Naive thymus-derived CD4-positive, alpha-beta T cell (primary cell): ENCODE measurements at places on chromosomes 4 and X.
A peak's percentile ranks its signal among the peaks of the same experiment; 100 is the strongest.

DNA sequence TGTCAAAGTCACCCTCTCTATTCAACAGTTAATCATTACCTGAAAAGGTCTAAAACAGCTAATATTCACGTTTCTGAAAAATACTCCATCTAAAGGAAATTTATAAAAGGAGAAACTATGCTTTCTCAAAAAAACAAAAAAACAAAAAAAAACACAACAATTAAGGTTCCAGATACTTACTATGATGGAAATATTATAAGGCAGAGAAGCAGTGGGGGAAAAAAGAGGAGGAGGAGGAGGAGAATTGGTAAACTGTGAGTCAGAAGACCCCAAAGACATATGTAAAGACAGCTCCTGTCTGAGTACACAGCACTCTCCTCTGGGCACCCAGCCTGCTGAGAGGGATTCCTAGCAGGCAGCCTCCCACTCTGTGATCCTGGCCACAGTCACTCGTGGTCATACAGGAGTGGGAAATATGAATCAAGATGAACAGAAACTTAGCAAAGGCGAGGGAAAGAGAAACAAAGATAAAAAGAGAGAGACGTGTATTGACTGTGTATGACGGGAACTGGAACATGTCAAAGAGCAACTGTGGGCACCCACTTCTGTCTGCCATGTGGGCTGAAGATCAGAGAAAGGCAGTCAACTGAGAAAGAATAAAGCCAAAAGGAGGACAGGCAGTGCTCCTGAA lies 12.5 kb downstream of the KLHL15 start:
- H3K27me3 ChIP-seq = no peaks in the 10 kb centered on the region
- H3K36me3 ChIP-seq = no peaks in the 10 kb centered on the region
- H3K4me3 ChIP-seq = no peak overlapping the region
- no peaks in the 10 kb centered on the region for H3K4me1 ChIP-seq
- DNase-seq = peak; percentile 47

DNA sequence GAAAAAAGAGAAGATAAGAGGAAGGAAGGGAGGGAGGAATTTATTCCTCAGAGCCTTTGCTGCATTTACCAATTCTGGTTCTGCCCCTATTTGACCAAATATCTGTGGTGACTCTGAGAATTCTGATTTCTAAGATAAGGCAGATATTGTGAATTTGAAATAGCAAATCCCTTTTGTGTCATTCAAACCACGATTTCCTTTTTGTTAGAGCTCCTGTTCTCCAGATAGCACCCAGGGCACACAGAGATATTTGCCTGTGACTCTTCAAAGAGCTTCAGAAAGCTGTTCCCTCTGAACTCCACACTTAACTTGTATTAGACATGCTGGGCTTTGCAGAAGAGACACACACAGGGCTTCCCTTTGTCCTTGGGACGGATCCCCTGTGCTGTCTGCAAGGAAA lies 272.2 kb downstream of the DHRSX start:
- no peak overlapping the region for H3K27ac ChIP-seq
- H3K27me3 ChIP-seq = no peaks in the 10 kb centered on the region
- no peaks in the 10 kb centered on the region for H3K36me3 ChIP-seq
- H3K4me1 ChIP-seq = no peaks in the 10 kb centered on the region
- DNase-seq = no peak

DNA sequence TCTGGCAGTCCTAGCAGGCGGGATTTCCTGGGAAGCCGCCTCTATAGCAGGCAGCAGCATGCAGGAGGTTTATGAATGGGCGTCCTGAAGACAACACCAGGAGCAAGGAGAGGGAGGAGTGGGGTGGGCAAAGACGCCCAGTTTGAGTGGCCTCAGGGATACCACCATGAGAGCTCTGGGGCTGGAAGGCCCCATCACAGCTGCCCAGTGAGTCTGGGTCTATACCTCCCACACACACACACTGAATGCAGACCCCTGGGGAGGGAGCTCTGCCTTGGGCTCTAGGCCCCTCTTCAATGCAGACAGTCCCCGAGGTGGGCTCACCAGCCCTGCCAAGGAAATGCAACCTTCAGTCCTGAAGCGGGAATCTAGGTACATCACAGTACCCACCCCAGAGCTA lies 98.6 kb downstream of the AFAP1 start:
- H3K27me3 ChIP-seq = no peaks in the 10 kb centered on the region
- no peak overlapping the region for H3K4me3 ChIP-seq
- no peak overlapping the region for H3K27ac ChIP-seq
- peaks cover 6% of the 10 kb centered on the region for H3K4me1 ChIP-seq

DNA sequence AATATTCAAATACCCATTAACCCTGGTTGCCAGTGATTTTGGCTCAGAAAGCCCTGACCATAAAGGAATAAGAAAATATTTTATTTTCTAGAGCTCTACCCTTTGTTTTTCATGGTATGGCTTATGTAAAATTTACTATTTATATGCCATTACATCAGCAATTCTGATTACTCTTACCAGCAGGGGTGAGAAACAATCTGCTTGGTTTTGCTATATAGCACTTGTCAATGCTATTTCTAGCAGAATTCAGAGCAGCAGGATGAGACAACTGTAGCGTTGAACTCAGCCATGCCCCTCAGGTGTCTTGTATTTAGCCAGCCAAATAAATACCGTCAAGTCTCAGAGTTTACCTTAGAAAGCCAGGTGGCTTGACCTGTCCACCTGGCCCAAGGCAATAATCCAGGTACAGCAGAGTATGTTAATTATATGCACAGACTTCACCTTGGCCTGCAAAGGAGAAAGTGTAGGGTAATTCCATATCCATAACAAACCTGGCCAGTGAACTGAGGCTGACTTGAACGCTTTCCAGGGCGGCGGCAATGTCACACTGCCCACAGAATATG lies 1303.5 kb downstream of the RAPGEF2 start:
- no peaks in the 10 kb centered on the region for H3K36me3 ChIP-seq
- H3K4me3 ChIP-seq = no peak overlapping the region
- H3K27ac ChIP-seq = no peak overlapping the region

GRCh38 chr4:7359400-7360062 lies 75.2 kb downstream of the PSAPL1 start:
- H3K4me1 ChIP-seq = no peaks in the 10 kb centered on the region
- no peak overlapping the region for H3K27ac ChIP-seq
- no peaks in the 10 kb centered on the region for H3K27me3 ChIP-seq

- no peaks in the 10 kb centered on the region for H3K4me1 ChIP-seq
- H3K27ac ChIP-seq = no peak overlapping the region
- H3K27me3 ChIP-seq = no peaks in the 10 kb centered on the region
- H3K4me3 ChIP-seq = no peak overlapping the region
Observed at GRCh38 chr4:98474408-98474844, 184.0 kb downstream of the TSPAN5 start.

GRCh38 chrX:77675986-77676385 lies 110.0 kb downstream of the ATRX start:
- no peaks in the 10 kb centered on the region for H3K36me3 ChIP-seq
- H3K27ac ChIP-seq = no peak overlapping the region
- no peaks in the 10 kb centered on the region for H3K4me1 ChIP-seq
- no peak overlapping the region for H3K4me3 ChIP-seq
- no peaks in the 10 kb centered on the region for H3K27me3 ChIP-seq

DNA sequence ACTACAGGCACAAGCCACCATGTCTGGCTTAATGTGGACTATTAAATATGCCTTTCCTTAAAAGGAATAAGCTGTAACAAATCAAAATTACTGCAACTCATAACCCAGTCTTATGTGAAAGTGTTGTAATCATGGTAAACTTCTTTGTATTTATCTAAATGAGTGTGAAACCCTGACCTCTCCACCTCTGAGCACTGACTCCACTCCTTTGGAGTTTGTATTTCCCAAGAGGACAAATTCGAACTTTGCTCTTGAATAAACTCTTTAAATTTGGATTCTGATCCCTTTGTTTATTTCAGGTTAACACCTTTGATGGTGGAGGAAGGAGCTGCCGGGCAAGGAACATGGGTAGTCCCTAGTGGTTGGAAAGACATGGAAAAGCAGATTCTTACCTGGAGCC lies 48.3 kb upstream of the FAM9A start:
- H3K27ac ChIP-seq = no peak overlapping the region
- no peak for DNase-seq
- H3K36me3 ChIP-seq = no peaks in the 10 kb centered on the region
- H3K4me1 ChIP-seq = no peaks in the 10 kb centered on the region
- no peaks in the 10 kb centered on the region for H3K27me3 ChIP-seq
- H3K4me3 ChIP-seq = no peak overlapping the region

- no peaks in the 10 kb centered on the region for H3K27me3 ChIP-seq
- no peaks in the 10 kb centered on the region for H3K4me1 ChIP-seq
- DNase-seq = no peak
Observed at GRCh38 chrX:103066606-103067005, 2.6 kb upstream of the BEX1 start.

- H3K27ac ChIP-seq = no peak overlapping the region
- no peak for DNase-seq
- H3K36me3 ChIP-seq = no peaks in the 10 kb centered on the region
- H3K4me1 ChIP-seq = no peaks in the 10 kb centered on the region
- no peaks in the 10 kb centered on the region for H3K27me3 ChIP-seq
- no peak overlapping the region for H3K4me3 ChIP-seq
Observed at GRCh38 chrX:52341493-52341892, 27.3 kb upstream of the XAGE2 start.

GRCh38 chr4:101958547-101958946 lies 168.0 kb downstream of the BANK1 start:
- H3K4me1 ChIP-seq = no peaks in the 10 kb centered on the region
- no peak overlapping the region for H3K4me3 ChIP-seq
- no peaks in the 10 kb centered on the region for H3K36me3 ChIP-seq
- no peaks in the 10 kb centered on the region for H3K27me3 ChIP-seq
- H3K27ac ChIP-seq = no peak overlapping the region
- no peak for DNase-seq

DNA sequence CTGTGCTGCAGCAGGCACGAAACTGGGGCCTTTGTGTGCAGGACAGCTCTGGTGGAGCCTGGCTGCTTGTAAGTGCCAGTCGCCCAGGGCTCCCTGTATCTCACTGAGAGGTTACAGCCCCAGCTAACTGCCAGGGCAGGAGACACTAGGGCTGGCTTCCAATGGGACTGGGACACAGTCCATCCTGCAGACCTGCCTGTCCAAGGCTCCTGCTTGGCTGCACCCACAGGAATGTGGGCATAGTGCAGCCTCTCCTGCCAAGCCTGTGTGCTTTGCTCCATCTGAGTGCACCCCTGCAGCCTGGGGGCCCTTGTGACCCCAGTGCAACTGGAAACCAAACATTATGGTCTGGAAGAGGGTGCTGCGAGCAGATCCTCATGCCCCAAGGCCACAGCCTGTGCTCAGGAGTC lies 144.0 kb downstream of the ADAM29 start:
- no peak overlapping the region for H3K4me3 ChIP-seq
- no peaks in the 10 kb centered on the region for H3K27me3 ChIP-seq
- no peaks in the 10 kb centered on the region for H3K4me1 ChIP-seq

GRCh38 chrX:145861818-145862217 lies 44.2 kb downstream of the SLITRK2 start:
- H3K27me3 ChIP-seq = no peaks in the 10 kb centered on the region
- no peak overlapping the region for H3K4me3 ChIP-seq
- no peak overlapping the region for H3K27ac ChIP-seq
- H3K36me3 ChIP-seq = no peaks in the 10 kb centered on the region

GRCh38 chrX:67893931-67894330 lies 350.1 kb downstream of the AR start:
- H3K27me3 ChIP-seq = no peaks in the 10 kb centered on the region
- no peaks in the 10 kb centered on the region for H3K36me3 ChIP-seq
- no peak overlapping the region for H3K27ac ChIP-seq
- DNase-seq = no peak
- H3K4me1 ChIP-seq = no peaks in the 10 kb centered on the region
- no peak overlapping the region for H3K4me3 ChIP-seq

DNA sequence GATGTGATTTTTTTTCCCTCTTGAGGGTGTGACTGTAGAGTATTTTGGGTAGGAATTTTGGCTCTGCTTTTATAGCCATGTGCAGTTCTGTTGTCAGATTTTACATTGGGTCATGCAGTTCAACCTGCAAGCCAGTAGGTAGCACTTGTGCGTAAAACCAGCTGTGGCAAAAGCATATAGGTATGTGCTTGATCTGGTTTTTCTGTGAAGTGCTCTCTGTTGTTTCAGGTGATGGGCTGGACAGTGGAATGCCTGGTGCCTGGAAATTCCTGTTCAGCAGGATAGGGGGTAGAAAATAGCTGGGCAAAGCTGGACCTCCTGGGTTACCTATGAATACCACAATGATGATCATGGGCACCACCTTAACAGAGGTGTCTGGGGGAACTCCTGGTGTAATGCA lies 584.2 kb upstream of the PCDH10 start:
- DNase-seq = no peak
- no peak overlapping the region for H3K4me3 ChIP-seq
- no peaks in the 10 kb centered on the region for H3K4me1 ChIP-seq
- H3K27me3 ChIP-seq = no peaks in the 10 kb centered on the region

DNA sequence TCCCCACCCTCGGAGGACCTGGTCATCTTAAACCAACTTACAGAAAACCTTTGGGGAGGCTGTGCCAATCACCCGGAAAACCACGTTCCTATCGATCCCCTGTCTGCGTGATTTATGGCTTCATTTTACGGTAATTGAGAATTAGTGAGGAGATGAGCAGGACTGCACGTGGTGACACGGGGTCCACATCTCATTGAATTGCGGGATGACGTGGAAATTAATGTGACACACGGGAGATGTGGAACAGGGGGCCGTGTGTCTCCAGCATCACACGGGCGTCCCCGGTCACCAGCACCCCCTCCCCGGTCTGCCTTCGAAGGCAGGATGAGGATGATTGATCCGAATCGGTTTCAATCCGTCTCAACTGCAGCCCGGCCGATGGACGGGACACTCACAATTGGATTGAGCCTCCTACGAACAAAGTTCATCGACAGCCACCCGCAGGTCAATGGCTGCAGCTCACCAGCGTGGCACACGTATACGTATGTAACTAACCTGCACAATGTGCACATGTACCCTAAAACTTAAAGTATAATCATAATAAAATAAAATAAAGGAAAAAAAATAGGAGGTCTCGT lies 160.3 kb downstream of the SHOX start:
- no peaks in the 10 kb centered on the region for H3K4me1 ChIP-seq
- H3K27me3 ChIP-seq = peaks cover 4% of the 10 kb centered on the region
- H3K36me3 ChIP-seq = no peaks in the 10 kb centered on the region
- no peak for DNase-seq
- no peak overlapping the region for H3K27ac ChIP-seq
- H3K4me3 ChIP-seq = no peak overlapping the region

- no peak overlapping the region for H3K27ac ChIP-seq
- H3K4me1 ChIP-seq = no peaks in the 10 kb centered on the region
- DNase-seq = no peak
- H3K36me3 ChIP-seq = no peaks in the 10 kb centered on the region
Observed at GRCh38 chr4:57426779-57427395, 316.7 kb upstream of the IGFBP7 start.

DNA sequence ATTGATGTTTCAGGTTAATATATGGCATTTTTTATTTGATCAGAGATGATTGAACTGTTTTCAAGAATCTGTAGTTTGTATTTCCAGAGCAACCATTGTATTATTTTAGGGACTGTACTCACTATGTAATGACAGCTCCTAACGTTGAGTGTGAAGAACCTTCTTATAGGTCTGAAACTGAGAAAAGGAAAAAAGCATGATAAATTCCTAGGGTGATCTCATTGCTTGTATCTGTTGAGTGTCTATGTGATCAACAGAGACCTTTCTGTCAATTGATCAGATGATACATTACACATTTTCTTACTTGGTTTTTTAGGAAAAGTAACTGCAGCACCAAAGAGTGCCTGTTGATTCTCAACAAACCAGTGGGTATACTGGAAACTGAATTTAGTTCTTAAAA lies 40.2 kb downstream of the SEC24B start:
- H3K4me1 ChIP-seq = peaks cover 5% of the 10 kb centered on the region
- H3K27ac ChIP-seq = no peak overlapping the region
- H3K4me3 ChIP-seq = no peak overlapping the region
- no peak for DNase-seq
- H3K36me3 ChIP-seq = no peaks in the 10 kb centered on the region
- no peaks in the 10 kb centered on the region for H3K27me3 ChIP-seq
